ENCODE measurements at places on chromosomes 3 and 15.

- DNase-seq = no peak
These were observed 54.8 kb downstream of the FBN1 start for GRCh38 chr15:48590723-48591122.

GRCh38 chr3:154034797-154035330, 86.3 kb upstream of the ARHGEF26 start:
- no peak for DNase-seq

DNA sequence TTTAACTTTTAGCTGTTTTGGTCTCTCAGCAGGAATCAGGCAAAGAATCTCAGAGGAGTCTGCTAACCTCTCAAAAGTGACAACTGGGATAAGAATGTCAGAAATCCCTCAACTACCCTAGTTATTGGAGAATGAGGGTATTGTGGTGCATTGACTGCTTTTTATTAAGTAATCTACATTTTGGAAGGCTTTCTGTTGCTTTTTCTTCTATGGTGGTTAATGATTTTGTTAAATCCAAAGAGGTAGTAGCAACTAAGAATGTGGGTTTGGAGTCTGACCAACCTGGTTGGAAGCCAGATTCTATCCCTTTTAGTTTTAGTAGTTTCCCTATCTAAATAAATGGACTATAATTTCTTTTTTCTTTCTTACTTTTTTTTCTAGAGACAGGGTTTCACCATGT, 94.7 kb upstream of the RNF7 start:
- DNase-seq = no peak

DNA sequence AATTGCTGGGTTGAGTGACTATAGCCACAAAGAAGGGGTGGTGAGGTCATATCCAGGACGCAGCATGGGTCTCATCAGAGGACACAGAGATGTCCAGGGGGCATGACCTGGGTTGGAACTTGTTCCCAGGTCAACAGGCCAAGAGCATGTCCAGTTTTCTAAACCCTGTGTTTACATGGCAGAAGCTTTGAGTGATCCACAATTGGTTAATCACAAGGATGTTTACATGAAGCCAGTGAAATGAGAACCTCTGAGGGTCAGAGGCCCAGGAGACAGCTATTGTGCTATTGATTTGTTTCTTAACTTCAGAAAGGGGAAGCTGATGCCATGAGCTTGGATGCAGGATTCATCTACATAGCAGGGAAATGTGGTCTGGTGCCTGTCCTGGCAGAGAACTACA, 42.2 kb upstream of the TOPBP1 start:
- no peak for DNase-seq

- DNase-seq = no peak
These were observed 27.9 kb downstream of the USP3 start for GRCh38 chr15:63532307-63532744.

GRCh38 chr3:116057400-116058006, 387.8 kb downstream of the LSAMP start:
- DNase-seq = no peak

GRCh38 chr3:152176241-152176640, 92.5 kb upstream of the MBNL1 start:
- no peak for DNase-seq

- DNase-seq = no peak
These were observed 120.9 kb downstream of the ITPR1 start for GRCh38 chr3:4614070-4614469.

DNA sequence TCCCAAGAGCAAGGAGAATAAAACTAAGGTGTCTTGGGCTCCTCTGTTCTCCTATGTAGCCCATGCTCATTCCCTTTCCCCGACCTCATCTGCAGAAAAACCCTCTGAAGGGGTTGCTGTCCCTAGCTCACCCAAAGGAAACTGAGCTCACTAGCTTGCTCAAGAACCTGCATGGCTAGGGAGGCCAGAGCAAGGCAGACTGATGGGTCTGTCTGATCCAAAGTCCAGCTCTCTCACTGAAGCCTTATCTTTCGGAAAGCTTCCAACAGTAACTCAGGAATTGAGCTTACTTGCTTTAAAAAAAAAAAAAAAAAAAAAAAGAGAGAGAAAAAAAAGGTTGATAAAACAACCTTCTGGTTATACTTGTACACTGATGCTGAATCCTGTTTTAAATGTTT, 141.4 kb upstream of the TOPAZ1 start:
- DNase-seq = no peak

DNA sequence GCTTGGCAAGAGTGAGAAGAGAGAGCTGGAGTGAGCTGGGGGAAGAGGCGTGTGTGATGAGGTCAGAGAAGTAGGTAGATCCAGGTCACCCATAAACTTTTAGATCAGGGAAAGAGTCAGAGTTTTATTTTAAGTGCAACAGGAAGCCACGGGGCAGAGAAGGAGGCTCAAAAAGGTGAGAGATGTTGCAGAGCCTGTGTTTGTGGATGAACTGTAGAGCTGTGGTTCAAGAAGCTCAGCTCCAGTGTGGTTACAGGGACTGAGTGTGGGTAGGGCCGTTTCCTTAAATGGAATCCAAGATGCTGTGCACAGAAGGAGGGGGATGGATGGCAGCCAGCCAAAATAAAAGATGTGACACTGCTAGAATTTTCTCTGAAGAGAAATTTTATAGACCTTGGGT, 337.2 kb downstream of the SATB1 start:
- DNase-seq = no peak

- DNase-seq = no peak
These were observed 1.9 kb upstream of the MEX3B start for GRCh38 chr15:82047453-82048400.

GRCh38 chr15:97729270-97729669, 231.2 kb upstream of the ARRDC4 start:
- DNase-seq = no peak

- DNase-seq = no peak
These were observed 13.5 kb upstream of the TSC22D2 start for GRCh38 chr3:150394606-150395005.

DNA sequence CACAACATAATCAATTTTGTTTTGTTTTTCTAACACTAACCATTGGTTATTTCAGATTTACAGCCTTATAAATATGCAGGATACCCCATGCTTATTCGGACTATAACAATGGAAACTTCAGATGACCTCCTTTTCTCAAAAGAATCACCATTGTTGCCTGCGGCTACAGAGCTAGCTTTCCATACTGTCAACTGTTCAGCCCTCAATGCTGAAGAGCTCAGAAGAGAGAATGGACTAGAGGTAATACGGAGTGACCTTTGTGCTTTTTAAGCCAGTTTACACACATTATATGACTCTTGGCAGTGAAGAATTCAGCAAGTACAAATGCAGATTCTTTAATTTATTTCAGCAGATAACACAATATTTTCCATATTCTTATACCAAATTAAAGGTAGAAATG, 81.8 kb downstream of the DNAJC13 start:
- DNase-seq = no peak

GRCh38 chr3:98038286-98038685, 3.2 kb upstream of the GABRR3 start:
- no peak for DNase-seq

- DNase-seq = no peak
These were observed 4.3 kb downstream of the RLBP1 start for GRCh38 chr15:89217031-89217430.

- peak; percentile 40 for DNase-seq
These were observed 1.9 kb downstream of the SNRPA1 start for GRCh38 chr15:101293122-101293521.

DNA sequence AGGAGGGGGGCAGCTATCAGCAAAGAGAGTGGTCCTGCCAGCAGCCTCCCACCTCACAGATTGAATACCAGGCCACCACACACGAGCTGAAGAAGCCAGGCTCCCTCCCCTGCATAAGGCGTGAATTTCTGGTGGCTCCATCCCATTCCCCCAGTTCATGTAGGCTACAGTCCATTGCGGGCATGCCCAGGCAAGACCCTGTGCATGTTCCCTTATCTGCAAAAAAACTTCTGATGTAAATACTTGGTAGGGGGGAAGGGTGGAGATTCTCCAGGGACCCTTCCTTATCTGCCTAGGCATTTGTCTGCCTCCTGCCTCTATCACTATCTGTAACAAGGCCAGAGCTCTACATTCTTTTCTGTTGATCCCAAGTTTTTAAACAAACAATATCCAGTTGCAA, 27.6 kb upstream of the UBP1 start:
- DNase-seq = no peak

- DNase-seq = no peak
These were observed 461.6 kb downstream of the WDR72 start for GRCh38 chr15:53297828-53298227.

DNA sequence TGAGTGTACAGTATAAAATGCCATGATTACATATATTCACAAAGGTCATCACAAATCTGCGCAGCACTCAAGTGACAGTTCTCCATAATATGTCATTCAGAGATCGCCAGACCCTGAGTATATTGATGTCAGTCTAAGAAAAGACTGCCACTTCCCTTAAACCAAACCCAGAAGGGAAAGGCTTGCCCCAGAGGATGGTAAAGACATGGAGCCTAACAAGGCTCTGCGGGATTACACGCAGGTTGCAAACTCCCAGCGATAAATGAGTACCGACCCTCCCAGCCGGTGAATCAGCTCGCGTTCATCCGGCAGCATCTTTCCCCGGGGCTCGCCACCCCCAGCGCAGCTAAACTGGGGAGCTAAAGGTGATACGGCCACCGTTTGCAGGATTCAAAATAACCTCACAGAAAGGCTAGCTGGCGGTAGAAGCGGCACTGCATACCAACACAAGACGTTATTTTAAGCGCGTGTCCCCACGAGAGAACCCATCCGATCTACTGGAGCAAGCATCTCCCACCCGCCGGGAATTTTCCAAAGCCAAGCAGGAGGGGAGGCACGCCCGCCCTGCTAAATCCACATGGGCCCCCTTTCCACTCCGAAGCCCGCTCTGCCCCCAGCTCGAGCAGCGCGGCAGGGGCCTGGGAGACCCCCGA, 643 bp downstream of the MYO5A start:
- peak; percentile 64 for DNase-seq

GRCh38 chr3:168414149-168414548, 318.4 kb upstream of the GOLIM4 start:
- DNase-seq = no peak

DNA sequence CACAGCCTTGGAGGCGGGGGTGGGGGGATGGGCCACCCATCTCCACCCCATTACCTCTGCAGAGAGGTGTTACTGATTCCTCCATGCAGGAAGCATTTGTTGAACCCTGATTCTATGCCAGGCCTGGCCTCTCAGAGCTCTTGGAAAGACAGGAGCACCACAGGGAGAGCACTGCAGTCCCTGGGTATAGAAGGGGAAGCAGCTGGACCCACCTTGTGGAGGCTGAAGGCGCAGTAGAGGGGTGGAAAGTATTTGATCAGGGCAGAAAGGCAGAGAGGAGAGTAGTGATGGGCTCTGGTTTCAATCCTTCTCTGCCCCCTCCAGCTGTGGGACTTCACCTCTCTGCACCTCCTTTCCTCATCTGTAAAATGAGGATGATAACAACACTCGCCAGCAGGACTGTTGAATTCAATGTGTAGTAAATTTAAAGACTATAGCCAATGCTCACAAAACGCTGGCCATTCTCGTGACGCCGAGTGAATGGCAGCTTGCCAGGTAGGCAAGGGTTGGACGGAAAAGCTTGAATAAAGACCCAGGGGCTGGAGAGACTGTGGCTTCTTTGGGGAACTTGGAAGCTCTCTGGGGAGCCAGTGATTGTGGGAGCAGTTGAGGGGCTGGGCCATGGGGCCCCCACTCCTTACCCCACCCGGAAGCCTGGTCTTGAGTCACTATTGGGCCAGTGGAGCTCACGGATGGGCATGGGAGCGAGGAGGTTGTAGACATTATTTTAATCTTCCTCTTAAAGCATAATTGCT, 8.0 kb upstream of the CCDC33 start:
- no peak for DNase-seq
